Activated naive CD4-positive, alpha-beta T cell treated with anti-CD3 and anti-CD28 coated beads for 36 hours (primary cell): ENCODE measurements at places on chromosomes 5 and 9. TPM values are rescaled to one million over a fixed set of nuclear protein-coding genes. Genes with fewer than 3 reads are reported as not detected.

Gene SUSD1
- total RNA-seq, result 1.6 TPM

Gene FGF1
- total RNA-seq, result not detected

GRCh38 chr9:88537761-88538091 lies 2.7 kb downstream of the NXNL2 start:
- H3K27ac ChIP-seq, result no peak overlapping the region
- peak; percentile 58 for DNase-seq
- no peak overlapping the region for H3K4me3 ChIP-seq
- peaks cover 19% of the 10 kb centered on the region for H3K4me1 ChIP-seq
- peaks cover 37% of the 10 kb centered on the region for H3K27me3 ChIP-seq
- peaks cover 1% of the 10 kb centered on the region for H3K36me3 ChIP-seq

DNA sequence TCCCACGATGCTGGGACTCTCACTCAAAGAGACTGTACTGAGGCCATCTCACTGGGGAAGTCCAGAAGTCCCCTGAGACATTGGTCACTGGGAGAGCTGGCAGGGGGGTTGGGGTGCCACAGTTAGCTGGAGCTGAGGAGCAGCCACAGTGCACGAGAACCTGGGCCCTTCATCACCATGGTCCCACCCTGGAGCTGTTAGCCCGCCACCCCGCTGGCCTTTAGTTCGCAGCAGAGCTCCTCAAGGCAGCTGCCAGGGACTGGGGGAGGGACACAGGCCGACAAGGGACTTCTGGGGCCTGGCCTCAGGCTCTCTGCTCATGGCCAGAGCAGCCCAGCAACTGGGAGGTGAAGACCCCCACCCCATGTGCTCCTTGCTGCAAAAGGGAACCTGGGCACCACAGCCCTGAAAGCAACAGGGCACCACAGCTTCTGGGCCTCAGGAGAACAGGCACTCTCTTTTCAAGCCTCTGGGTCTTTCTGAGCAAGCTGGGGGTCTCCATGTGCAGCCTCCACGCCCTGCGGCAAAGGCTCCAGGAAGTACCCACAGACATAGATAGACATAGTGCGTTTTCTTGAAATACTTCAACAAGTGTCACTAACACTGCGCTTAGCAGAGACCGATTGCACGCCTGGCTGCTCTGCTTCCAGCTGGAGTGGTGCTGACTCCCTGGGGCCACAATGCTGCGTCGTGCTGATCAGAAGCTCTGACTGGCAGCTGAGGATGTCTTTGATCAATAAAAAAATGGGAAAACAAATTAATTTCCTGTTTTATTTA lies 46.0 kb downstream of the VAV2 start:
- H3K4me3 ChIP-seq, result no peak overlapping the region
- no peak for DNase-seq
- no peaks in the 10 kb centered on the region for H3K27me3 ChIP-seq
- no peaks in the 10 kb centered on the region for H3K36me3 ChIP-seq

- no peaks in the 10 kb centered on the region for H3K36me3 ChIP-seq
- H3K4me1 ChIP-seq, result no peaks in the 10 kb centered on the region
- H3K27me3 ChIP-seq, result no peaks in the 10 kb centered on the region
- no peak for DNase-seq
- H3K4me3 ChIP-seq, result no peak overlapping the region
Measured at GRCh38 chr5:31846934-31847333, 208.0 kb downstream of the PDZD2 start.
